ENCODE measurements at places on chromosomes 1 and 21.

DNA sequence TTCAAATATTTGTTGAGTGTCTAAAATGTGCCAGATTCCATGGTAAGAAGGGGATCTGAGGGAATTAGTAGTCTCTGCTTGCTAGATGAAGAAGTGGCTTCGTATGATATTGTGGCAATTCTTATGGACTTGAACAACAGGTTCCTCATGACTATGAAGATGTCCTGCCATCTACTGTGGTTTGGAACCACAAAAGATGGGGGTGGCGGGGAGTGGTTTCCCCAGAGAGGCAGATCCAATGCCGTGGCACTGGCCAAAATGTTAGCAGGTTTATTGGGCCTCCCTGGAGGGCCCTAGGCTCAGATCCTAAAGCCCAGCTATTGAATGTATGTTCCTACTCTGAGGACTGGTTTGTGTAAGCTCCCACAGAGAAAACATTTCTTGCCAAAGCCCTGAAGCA lies 120.8 kb downstream of the RGS2 start:
- DNase-seq: no peak

- DNase-seq: peak; percentile 38
Observed at GRCh38 chr1:226111883-226112261, 49.4 kb downstream of the H3-3A start.

DNA sequence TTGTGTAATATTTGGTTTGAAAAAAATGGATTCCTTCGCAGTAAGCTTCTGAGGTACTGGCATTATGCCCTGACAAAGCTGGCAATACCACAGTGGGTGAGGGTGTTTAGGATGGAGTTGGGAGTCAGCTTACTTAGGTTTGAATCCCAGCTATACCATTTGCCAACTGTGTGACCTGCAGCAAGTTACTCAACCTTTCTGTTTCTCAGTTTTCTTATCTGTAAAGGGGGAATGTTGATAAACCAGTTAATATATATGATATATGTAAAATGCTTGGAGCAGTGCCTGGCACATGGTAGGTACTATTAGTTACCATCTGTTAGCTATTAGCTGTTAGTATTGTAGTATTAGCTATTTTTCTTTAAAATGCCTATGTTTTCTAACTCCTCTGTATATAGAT lies 4.9 kb upstream of the HDGF start:
- DNase-seq: no peak

DNA sequence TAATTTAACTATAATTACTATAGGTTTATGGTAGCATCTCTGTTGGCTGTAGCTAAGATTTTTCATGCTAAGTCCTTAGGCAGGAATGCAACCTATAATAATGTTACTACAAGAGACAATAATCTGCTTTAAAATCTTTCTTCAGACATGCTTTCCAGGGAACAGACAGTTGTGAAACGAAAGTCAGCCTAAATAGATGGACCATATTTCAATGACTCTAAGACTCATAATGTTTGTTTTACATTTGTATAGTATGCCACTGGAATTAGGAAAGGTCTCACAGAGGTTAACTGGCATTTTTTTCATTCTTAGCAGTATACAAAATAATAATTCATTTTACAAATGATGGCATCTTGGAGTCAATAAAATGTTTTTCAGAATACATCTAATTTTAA lies 8.1 kb downstream of the RERE start:
- DNase-seq: no peak

DNA sequence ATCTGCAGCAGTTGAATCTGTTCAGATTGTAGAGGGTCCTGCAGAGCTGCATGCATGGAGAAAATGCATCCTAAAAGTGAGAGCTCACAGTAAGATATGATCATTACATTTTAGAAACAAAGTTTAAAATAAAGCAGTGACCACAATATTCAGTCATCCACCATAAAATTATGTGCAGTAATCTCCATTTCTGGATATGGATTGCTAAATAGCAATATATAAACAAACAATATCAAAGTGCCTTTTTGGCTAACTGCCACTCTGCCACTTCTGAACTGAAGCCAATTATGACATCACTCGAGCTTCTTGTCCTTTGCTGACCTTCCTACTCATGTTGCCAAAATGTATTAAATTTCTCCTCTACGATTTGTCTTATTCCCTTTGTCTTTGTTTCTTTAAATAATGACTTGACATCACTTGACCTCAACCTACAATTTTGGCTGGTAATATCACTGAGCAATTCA lies 262.0 kb upstream of the CXADR start:
- DNase-seq: no peak

- DNase-seq: no peak
Observed at GRCh38 chr1:104765085-104765484, 1015.4 kb downstream of the AMY1C start.

DNA sequence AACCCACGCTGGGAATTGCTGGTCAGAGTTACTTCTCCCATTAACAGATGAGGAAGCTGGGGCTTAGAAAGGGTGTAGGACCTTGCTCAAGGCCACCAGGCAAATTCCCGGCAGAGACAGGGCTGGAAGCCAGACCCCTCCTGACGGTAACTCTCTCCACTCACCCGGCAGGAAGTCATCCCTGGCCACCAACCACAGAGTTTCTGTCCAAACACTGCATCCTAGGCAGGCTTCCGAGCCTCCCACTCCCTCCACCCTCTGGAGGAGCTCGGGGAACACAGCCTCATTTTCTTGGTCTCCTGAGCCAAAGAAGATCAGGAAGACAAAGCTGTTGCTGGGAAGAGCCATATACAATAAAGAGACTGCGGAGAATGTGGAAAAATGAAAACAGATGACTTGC lies 25.0 kb upstream of the ZNF436 start:
- no peak for DNase-seq

DNA sequence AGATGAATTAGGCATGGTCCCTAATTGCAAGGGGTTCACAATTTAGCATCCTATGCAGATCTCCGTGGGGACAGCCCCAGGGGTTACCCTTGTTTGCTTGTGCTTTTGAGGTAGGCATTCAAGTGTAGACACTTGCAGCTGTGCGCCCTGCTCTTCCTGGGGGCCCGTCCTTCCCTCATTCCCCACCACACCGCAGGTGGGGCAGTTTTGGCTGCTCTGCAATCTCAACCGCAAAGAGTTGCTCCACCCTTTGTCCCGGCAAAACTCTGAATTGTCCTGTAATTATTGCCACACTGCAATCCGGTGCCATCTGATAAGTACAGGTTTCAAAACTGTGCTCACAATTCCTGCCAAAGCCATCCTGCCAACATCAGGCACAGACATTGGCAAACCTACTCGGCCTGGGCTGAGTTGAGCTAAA lies 65.4 kb upstream of the LYST start:
- no peak for DNase-seq

DNA sequence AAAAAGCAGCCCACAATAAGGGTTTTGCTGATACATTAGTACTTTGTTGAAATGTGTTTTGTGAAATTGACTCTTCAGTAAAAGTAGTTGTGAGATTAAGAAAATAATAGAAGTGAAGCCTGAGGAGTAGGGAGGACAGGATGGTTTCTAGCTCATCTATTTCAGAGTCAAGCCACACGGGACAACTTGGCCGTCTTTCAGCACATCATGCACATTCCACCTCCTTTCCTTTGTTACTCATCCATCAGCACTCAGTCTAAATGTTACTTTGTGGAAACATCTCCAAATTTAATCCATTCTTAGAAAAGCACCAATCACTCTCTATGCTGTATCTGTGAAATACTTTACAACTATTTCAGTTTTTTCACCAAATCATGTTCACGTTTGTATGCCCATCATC lies 223.3 kb downstream of the FGGY start:
- DNase-seq: no peak

DNA sequence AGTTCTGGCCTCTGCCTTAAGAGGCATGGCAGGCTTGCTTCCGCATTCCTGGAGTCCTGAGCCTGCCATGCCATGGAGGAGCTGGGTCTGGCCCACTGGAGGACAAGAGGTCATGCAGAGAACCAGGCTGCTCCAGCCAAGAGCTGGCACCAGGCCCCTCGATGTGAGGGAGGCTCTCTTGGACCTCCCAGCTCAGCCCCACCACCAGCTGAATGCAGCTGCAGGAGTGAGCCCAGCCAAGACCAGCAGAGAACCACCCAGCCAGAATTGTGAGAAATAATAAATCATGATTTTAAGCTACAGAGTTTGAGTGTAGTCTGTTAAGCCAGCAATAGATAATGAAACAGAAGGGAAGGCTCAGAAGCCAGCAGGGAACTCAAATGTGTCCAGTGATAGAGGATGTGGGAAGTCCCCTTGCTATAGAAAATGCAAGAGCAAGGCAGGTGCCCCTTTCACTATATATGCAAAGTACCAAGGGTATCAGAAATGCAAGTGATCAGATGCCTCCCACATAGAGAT lies 118.4 kb downstream of the HIVEP3 start:
- DNase-seq: peak; percentile 37

- DNase-seq: no peak
Observed at GRCh38 chr1:93967306-93967705, 58.1 kb upstream of the GCLM start.

- DNase-seq: no peak
Observed at GRCh38 chr1:168708698-168709404, 20.2 kb downstream of the DPT start.

GRCh38 chr1:240737298-240737697 lies 125.3 kb upstream of the GREM2 start:
- DNase-seq: no peak

DNA sequence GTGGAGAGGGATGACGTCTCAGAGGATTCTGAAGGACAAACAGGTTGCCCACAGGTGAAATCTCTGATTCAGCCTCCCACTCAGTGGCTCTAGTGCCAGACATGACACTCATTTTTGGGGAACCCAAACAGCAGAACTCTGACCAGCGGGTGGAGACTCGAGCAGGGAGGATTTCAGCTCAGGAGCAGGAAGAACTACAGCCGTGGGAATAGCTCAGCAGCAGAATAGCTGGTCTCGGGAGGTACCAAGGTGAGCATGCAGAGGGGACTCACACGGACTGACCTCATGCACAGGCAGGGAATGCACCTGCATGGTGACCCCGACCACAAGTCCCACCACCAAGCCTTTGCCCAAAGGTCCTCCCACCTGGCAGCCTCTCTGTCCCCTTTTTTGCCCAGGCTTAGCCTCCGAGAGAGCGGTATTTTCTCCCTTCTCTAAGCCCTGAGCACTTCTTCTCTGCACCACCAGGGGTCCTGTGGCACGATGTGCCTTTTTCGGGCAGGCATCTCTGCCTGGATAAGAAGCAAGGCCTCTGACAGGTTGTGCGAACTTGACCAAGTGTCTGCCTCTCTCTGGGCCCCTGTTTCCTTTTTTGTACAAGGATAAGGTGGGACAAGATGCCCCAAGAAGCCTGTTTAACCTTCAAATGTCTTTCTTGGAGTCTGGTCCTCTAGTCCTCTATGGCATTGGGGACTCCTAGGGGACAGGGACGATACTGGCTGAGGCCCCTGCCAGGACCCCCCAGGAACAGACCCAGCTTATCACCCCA lies 8.8 kb upstream of the FGR start:
- DNase-seq: no peak

GRCh38 chr21:42841156-42841915 lies 38.0 kb downstream of the WDR4 start:
- DNase-seq: no peak

- peak; percentile 95 for DNase-seq
Observed at GRCh38 chr1:151839457-151840403, at the start of gene C2CD4D. TSS of gene C2CD4D (minus strand) at chr1:151839820. CDS start at chr1:151838989, 831 bp downstream.

GRCh38 chr1:150555198-150555970 lies 6.2 kb downstream of the ADAMTSL4 start:
- no peak for DNase-seq

DNA sequence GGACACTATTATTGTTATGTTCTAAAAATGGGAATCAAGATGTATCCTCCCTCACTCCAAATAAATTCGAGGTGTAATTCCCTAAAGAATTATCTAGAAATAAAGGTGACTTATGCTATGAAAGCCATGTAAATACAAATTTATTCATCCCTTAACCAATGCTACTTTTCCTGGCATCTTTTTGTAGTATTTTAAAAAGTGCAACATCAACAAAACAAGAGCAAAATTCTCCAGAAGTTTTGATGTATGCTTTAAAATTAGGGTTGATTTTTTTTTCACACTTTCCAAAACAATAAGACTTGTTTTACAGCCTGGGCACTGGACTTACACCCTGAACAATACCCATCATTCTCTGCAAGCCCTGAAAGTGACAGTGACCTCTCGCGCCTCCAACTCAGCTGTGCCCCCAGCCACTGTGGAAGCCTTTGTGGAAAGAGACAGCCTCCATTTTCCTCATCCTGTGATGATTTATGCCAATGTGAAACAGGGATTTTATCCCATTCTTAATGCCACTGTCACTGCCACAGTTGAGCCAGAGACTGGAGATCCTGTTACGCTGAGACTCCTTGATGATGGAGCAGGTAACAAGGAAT lies 21.4 kb upstream of the CLCA1 start:
- DNase-seq: peak; percentile 90

DNA sequence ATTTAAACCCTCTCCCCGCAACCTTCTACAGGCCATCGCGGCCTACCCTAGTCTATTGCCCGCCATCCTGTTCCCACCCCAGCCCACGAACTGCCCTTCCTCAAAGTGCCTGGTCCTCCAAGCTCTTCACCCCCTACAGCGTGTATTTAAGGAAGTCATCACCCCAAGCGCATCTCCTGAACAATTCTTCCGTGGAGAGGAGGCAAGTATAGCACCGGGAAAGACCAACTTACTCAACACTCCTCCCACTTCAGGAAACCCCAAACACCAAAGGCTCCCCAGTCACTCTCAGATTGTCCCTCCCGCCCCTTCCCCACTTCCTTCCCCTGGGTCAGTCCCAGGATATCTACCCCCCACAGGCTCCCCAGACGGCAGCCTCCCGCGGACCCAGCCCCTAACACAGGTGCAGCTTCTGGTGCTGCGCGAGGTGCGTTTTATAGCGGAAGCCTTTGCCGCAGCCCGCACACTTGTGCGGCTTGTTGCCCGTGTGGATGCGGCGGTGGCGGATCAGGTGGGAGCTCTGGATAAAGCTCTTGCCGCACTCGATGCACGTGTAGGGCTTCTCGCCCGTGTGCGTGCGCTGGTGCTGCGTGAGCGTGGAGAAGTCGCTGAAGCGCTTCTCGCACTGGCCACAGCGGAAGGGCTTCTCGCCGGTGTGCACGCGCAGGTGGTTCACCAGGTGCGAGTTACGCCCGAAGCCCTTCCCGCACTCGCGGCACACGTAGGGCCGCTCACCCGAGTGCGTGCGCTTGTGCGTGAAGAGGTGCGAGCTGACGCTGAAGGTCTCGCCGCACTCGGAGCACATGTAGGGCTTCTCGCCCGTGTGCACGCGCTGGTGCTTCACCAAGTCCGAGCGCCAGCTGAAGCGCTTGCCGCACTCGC lies 25.5 kb downstream of the ZNF697 start:
- no peak for DNase-seq

GRCh38 chr1:186605762-186606350 lies 74.4 kb downstream of the PTGS2 start:
- peak; percentile 5 for DNase-seq
